ENCODE measurements at places on chromosomes 4 and X. TPM values are rescaled to one million over a fixed set of nuclear protein-coding genes. Genes with fewer than 3 reads are reported as not detected.

XK gene
- 1.4 TPM for total RNA-seq

VCX3A gene
- 0.25 TPM for total RNA-seq

TMPRSS11A gene
- not detected for total RNA-seq

LRCH2 gene
- 3.8 TPM for total RNA-seq

AMER1 gene
- total RNA-seq: 9.9 TPM

MUC7 gene
- not detected for total RNA-seq

CLIC2 gene
- 0.66 TPM for total RNA-seq

DCAF12L2 gene
- total RNA-seq: 0.52 TPM

ZNF157 gene
- total RNA-seq: 1.7 TPM

CAMK2D gene
- 17.7 TPM for total RNA-seq

GPR173 gene
- total RNA-seq: 7.3 TPM

BRCC3 gene
- 19.4 TPM for total RNA-seq

NPY2R gene
- total RNA-seq: 0.34 TPM

USP53 gene
- 17.1 TPM for total RNA-seq

FDCSP gene
- not detected for total RNA-seq

VCX3B gene
- not detected for total RNA-seq

GK gene
- total RNA-seq: 5.3 TPM

PCDH10 gene
- 13.9 TPM for total RNA-seq

PNMA3 gene
- 5.8 TPM for total RNA-seq
